ENCODE measurements at places on chromosomes 2 and 18.

DNA sequence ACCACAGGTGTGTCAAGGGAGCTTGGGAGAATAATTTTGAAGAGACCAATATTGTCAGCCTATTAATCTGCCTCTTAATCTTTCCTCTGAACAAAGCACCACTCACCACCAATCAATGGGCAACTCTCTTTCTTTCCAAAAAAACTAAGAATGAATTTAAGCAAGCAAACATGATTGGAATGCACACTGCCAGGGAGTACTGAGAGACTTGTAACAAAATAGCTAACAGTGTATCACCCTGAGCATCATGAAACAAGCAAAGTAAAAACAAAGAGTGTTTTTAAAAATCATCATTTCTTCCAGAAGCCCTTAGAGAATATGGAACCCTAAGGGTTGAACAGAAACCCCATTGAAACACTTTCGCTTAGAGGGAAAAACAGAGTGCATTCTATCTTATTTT lies 299.7 kb downstream of the DSEL start:
- DNase-seq, result no peak

- no peak for DNase-seq
Measured at GRCh38 chr18:58455314-58456188, 173.3 kb downstream of the ALPK2 start.

DNA sequence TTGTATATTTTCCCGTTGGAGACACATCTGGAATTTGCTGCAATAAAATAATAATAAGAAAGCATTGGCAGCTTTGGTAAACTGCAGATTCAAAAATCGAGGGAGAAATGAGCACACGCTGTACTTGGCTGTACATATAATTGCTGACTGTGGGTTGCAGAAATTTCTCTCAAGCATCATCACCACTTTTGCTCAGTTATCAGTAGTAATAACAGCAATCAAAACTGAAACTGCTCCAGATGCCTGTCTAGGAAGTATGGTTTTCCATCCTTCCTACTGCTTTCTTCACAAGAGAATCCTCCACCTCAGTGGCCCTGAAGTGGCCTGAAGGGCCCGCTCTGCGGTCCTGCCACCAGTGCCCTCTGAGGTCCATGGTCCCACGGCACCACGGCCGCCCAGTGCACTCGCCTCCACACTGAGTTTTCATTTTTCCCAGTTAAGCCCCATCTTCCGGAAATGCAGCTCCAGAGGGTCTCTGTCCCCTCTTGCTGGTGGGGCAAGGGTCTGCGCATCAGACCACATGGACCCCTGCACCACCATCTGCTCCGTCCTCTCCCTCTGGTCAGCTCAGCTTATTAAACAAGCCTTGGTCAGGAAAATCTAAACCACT lies 3.9 kb downstream of the DUSP28 start:
- no peak for DNase-seq

DNA sequence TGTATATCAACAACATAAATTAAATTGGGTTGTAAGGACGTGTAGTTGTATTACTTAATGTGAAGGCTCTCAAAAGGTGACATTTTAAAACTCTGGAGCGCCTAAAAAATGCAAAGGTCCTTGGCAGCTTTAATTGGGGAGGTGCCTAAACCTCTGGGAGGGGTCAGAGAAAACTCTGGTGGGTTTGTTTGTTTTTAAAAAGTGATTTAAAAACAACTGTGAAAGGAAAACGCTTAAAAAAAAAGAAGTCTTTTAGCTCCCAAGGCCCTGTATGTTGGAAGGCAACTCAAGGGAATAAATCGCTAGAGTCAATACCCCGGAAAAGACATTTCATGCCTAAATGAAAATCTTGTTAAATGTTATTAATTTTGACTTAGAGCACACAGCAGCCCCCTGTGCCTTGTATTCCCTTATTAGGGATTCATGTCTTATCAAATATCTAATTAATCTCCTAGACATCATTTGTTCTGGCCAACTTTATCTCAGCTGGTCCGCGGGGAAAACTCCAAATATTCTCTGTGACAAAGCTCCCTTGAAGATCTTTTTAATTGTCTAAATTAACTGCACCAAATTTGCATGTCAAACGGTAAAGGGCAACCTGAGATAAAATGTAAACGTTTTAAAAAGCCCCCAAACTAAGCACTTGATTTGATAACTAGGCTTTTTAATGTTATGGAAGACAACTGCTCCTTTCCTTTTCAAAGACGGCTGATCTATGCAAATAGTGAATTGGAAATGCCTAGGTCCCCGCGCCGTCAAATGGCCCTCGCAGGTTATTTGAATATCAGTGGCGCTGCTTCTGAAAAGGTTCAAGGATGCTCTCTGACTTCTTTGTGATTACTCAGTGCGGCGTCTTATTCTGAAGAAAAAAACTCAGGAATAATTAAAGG lies 4.2 kb downstream of the SP9 start:
- DNase-seq, result no peak

GRCh38 chr2:128589681-128590080 lies 271.0 kb upstream of the HS6ST1 start:
- no peak for DNase-seq

- no peak for DNase-seq
Measured at GRCh38 chr18:7457262-7457661, 109.9 kb upstream of the PTPRM start.

DNA sequence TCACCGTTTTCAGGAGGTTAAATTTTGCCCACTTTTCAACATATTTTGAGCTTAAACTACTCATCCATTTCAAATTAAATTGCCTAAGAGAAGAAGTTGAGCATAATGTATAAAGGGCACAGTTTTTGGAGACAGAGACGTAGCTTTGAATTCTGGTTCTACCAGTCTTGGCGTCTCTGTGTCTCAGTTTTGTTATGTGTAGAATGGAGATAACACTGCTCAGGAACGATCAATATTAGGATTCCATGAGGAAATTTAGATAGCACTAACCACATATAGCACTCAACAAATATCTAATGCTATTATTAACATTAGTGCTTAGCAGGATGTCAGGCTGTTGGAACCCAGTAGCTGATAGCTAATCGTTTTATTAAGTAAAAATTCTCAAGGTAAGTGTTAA lies 40.4 kb upstream of the GATA6 start:
- DNase-seq, result no peak

- no peak for DNase-seq
Measured at GRCh38 chr18:63180971-63181376, 138.6 kb downstream of the BCL2 start.

GRCh38 chr2:239866350-239866749 lies 158.8 kb downstream of the NDUFA10 start:
- no peak for DNase-seq

GRCh38 chr18:9989481-9989880 lies 75.7 kb downstream of the VAPA start:
- DNase-seq, result no peak

GRCh38 chr18:54690198-54690597 lies 99.2 kb downstream of the DYNAP start:
- no peak for DNase-seq

DNA sequence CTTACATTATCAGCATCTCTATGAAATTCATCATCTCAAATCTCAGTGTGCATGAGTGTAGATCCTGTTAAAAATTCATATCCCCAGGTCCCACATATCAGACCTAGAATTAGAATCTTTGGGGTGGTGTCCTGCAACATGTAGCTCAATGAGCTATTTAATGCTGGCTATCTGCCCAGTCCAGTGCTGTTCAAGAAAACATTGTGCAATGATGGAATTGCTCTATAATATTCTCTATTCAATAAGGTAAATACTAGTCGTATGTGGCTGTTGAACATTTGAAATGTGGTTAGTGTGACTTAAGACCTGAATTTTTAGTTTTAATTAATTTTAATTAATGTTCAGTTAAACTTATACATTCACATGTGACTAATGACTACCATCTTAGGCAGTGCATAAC lies 127.4 kb downstream of the NOL4 start:
- DNase-seq, result no peak

DNA sequence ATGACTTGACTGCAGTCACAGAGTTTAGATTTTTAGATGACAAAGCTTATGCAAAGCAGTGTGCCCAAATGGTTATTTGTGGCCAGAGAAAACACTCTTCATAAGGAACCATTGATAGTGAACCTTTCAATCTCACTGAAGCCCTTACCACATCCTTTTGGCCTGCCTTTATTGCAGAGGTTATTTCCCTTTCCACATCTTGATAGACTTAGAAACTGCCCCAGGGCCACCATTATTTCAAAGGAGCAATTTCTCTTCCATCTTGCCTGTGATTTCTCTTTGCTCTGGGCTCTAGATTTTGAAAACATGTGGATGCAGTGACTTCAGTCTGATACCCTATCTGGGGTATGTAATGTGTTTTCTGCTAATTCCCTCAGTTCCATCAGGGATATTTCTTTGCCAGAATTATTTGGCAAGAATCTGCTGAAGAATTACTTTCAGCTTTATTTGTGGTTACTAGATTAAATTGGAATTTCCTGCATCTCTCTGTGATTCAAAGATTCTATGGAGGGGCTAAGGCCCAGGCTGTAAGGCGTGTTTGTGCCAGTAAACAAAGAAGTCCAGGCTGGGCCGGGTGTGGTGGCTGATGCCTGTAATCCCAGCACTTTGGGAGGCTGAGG lies 51.0 kb downstream of the MOGAT1 start:
- DNase-seq, result no peak

DNA sequence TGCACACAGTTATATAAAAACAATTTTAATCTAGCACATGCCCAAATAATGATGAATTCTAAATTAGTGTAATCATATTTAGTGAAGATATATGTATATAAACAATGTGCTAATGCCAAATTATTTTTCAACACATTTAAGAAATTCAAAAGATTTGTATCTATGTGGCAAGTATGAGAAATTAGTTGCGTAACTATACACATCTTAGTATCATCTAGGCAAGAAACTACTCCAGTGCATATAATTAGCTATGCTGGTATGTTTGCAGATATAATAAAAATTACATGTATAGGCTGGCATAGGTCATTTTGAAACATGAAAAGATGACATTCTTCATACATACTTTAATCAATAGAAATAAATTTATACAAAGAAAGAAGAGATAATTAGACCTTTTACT lies 252.0 kb upstream of the VWC2L start:
- no peak for DNase-seq

DNA sequence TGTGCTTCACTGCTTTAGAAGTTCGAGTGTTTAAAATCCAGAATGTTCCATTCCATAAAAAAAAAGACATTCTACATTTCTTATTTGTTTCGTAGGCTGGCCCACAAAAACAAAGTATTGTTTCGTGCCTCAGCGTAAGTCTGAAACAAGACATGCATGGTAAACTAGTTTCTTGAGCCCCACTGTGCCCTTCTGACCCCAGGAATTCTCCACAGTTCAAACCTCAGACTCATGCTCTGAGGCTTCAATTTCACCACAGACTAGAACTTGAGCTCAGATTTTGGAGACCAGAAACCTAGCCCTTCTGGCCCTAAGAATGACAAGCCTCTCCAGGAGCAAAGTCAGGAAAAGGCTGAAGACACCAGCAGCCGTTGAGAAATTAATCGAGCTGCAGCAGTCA lies 151.5 kb downstream of the SLC8A1 start:
- no peak for DNase-seq

DNA sequence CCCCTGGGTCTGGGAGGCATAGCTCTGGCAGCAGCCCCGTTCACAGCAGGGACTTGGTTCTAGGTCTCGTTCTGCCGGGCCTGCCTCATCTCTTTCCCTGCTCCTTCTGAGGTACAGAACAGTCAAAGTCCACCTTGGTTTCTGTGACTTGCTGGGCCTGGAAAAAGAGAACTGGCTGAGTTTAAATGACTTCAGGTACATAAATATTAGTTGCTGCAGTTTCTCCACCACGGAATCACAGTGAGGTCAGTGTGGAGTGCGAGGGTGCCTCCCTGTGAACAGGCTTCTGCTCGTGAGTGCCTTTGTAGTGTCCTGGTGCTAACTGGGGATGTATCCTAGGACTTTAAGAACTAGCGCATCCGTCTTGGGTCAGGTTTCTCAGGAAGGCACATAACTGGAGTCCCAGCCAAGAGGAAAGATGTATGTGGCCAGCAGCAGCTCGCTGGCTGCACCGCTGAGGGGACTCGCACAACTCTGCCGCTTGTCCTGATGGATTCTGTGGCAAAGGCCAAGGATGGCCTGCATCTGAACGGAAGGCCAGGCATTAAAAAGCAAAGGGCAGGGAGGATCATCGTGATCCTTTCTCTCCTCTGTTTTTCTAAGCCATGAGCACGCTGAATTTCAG lies 188.6 kb downstream of the SH3RF3 start:
- DNase-seq, result no peak

DNA sequence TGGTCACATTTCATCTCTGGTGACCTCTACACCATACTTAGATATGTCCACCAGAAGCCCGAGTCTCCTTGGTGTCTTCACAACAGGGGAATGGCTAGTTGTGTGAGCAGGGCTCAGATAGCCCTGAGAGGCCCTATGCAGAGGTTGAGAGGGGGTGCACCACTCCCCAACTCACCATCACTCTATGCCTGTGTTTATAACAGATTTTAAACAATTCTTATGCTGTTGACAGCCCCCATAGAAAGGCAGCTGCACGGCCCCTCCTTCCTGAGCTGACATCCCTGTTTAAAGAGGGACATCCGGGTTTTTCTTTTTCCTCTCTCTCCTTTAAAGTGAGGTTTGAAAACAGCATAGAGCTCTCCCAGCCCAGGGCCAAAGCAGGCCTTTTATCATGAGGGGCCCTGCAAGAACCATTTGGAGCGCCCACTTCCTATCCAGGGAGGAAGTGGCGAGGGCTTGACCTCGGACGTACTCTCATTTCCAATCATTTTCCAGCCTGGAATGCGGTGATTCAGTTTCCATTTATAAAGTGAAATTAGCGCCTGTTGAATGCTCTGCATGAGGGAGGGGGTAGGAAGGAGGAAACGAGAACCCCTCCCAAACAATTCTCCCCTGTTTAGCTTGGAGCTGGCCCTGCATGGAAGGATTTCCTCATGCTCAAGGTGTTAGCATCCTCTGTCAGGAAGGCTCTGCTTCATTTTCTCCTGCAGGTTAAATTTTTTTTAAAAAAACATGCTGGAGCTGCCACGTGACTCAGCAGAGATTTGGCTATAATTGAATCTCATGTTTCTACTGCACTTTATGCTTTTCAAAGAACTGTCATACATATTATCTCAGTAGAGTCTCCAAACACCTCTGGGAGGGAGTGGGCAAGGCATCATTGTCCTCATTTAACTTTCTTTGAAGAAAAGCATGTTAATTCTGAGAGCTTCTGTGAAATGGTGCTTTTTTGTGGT lies 117.5 kb downstream of the DDX1 start:
- no peak for DNase-seq

GRCh38 chr2:15191789-15192188 lies 369.3 kb downstream of the NBAS start:
- DNase-seq, result no peak

GRCh38 chr2:55885127-55885943 lies 38.2 kb downstream of the EFEMP1 start:
- peak; percentile 67 for DNase-seq

- no peak for DNase-seq
Measured at GRCh38 chr2:68732036-68732932, 2.3 kb upstream of the ARHGAP25 start.

DNA sequence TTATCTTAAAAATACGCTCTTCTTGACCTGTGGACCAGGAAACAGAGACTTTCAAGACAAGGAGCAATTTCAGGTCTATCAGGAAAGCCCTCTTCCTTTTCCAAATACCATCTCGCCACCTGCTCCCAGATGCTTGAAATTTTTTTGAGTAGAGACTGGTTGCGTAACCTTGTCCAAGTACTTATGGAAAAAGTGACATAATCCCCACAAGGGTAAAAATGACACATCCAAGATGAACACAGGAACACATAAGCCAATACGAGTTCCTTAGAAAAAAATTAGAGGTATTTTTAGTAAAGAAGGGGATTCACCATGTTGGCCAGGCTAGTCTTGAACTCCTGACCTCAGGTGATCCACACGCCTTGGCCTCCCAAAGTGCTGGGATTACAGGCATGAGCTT lies 1.8 kb downstream of the SERPINB13 start:
- DNase-seq, result no peak

Data from ACHN (cell line).